ENCODE measurements at places on chromosomes 16 and 17.

- no peak for DNase-seq
Observed at GRCh38 chr17:27496005-27496404, 39.8 kb downstream of the KSR1 start.

- no peak for DNase-seq
Observed at GRCh38 chr17:58665946-58666857, 25.6 kb downstream of the TEX14 start.

DNA sequence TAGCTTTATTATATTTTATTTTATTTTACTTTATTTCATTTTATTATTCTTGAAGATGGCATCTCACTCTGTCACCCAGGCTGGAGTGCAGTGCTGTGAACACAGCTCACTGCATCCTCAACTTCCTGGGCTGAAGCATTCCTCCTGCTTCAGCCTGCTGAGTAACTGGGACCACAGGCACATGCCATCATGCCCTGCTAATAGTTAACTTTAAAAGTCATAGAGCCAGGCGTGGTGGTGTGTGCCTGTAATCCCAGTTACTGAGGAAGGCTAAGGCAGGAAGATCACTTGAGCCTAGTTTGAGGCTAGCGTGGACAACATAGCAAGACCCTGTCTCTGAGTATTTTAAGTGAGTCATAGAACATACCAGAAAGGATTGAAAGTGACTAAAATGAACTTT is 38.7 kb downstream of the ESRP2 start:
- no peak for DNase-seq

DNA sequence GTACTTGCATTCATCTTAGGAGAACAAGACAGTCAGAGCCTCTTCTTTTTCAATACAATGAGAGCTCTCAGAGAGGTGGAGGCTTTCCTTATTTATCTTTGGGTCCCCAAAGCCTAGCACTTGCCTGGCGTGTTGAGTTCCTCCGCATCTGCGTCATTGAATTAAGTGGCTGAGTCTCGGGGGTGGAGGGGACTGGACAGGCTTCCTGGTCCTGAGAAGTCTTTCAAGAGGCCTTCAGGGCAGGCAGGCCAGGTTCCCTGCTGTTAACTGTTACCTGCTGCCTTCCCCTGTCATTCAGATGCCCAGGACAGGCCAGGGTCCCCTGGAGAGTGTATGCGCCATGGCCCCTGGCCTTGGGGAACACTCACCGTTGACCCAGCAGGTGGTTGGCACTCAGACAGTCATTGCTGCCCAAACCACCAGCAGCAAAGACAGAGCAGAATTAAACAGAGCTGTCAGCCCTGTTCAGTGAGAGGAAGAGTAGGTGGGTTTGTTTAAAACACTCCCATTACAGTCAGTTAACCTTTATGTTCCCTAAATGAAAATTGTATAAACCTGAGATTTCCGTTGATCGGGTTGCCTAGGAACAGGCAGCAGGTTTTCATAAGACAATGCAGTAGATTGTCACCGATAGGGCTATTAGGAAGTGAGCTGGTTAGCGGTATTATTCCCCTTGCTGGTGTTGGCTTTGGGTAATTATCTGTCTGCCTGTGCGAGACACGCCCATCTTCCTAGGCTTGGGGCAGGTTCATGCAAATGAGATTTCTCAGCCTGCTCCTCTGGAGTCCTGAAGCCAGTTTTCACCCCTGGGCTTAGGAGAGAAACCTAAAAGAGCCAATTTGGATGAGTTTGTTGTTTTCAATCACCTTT is 132.7 kb downstream of the CCDC182 start:
- no peak for DNase-seq

DNA sequence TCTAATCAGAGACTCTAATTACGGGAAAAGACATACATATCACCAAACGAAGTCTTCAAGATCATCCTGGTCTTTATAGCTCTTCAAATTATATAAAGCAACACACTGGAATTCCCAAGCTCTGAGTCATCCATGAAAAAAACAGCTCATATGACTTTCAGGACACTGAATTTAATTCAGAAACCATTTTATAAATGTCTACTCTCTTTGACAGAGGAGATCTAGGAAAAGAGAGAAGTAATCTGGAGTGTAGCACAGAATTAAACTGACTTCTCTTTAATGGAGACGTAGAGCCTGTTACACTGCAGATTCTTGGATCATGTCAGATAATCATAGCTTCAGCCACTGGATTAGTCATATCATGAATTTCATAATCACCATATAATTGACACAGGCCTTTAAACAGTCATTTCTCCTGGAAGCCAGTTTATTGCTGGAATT is 86.8 kb upstream of the WSB1 start:
- DNase-seq: peak; percentile 78

GRCh38 chr17:51601622-51602261 is 341.4 kb downstream of the UTP18 start:
- no peak for DNase-seq

All from adipocyte (in vitro differentiated cells).